ENCODE measurements at places on chromosomes 1 and 21.

GRCh38 chr1:197771386-197771785 is 3.9 kb downstream of the DENND1B start:
- DNase-seq: no peak

GRCh38 chr1:42186152-42186551 is 21.6 kb upstream of the GUCA2A start:
- peak; percentile 57 for DNase-seq

DNA sequence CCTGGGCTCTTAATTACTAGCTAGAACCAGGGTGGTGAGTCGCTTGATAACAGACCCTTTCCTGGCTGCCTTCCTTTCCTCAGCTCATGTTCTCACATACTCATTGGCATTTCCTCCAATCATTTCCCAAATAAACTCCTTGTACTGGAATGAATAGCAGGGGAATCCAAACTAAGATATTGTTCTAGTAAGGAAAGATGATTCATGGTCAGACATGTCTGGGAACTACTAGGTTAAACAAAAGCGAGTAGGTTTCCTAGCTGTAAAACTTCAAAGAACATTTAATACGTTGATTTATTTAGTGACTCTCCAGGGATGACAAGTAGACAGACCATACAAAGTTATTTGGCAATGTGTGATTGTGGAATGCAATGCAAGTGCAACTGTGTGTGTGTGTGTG is 121.2 kb upstream of the KCNJ6 start:
- no peak for DNase-seq

DNA sequence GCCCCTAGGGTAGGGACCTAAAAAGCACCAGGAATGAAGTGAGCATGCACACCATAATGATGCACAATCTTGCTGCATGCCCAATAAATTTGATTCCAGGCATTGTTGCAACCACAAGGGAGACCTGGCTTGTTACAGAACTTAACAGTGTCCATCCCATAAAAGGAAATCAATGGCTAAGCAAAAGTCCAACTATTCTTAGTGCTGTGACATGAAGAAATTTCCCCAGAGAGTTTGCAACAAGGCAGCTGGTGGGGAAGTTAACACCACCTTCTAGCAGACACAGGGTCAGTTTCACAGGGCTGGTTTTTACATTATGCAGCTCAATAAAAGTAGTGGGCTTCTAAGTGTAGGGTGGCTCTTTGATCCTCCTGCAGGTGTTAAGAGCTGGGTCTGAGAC is 221.1 kb downstream of the KCNJ6 start:
- DNase-seq: no peak

- DNase-seq: peak; percentile 72
Measured at GRCh38 chr1:169928438-169929209, 34.9 kb upstream of the SCYL3 start.

DNA sequence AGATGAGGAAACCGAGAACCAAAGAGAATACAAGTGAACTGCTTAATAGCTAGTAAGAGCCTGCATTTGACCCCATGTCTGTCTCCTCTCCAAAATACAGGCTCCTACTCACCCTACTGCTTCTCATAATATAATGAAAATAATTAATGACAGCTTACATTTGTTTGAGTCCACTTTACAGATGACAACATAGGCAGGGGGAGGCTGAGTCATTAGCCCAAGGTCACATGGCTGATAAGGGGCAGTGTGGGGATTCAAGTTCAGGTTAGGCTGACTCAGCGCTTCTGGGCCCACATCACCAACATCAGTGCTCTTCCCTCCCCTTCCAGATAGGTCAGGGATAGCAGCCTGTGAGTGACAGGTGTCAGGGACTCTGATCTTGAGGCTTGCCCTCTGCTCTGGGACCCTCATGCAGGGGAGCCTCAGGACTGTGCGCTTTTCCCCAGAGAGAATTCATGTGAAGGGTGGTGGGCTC is 16.2 kb downstream of the AZIN2 start:
- peak; percentile 65 for DNase-seq

GRCh38 chr1:58727364-58727763 is 27.5 kb upstream of the MYSM1 start:
- peak; percentile 89 for DNase-seq

DNA sequence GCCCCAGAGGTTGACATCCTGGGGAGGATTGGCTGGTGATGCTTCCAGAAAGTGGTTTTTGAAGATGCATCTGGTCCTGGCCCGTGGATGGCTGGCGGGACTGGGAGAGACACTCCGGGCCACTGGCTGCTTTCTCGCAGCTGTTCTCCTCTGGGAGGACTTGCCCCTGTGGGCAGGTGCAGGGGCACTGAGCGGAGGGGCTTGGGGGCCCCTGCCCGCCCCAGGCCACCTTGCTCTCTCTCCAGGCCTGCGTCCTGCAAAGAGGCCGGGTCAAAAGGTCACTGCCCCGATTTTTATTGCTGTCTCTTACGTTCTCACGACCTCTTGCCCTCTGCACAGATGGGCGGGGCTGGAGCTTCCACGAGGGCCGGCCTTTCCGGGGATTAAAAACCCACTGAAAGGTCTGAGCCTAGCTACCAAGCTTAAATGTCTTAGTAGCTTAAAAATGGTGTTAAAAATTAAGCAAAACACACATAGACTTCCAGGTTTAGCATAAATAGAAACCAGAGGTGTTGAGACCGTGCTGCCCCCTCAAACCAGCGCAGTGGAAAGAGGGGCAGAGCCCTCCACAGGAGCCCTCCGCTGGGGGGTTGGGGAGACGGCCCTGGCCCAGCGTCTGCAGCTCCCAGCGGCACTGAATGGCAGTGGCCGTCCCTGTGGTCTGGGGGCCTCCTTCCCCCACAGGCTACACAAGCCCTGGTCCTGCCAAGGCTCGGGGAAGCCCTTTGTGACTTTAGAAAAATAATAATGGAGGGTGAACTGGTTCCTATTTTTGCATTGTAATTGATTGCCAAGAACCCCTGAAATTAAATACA is 43.9 kb downstream of the SKI start:
- no peak for DNase-seq

- peak; percentile 65 for DNase-seq
Measured at GRCh38 chr1:93437976-93438605, 9.8 kb upstream of the FNBP1L start.

GRCh38 chr1:13799502-13800283 is 99.7 kb downstream of the PRDM2 start:
- no peak for DNase-seq

- no peak for DNase-seq
Measured at GRCh38 chr1:19062258-19063029, 106.0 kb upstream of the IFFO2 start.

- no peak for DNase-seq
Measured at GRCh38 chr1:214928574-214928973, 154.0 kb upstream of the KCNK2 start.

DNA sequence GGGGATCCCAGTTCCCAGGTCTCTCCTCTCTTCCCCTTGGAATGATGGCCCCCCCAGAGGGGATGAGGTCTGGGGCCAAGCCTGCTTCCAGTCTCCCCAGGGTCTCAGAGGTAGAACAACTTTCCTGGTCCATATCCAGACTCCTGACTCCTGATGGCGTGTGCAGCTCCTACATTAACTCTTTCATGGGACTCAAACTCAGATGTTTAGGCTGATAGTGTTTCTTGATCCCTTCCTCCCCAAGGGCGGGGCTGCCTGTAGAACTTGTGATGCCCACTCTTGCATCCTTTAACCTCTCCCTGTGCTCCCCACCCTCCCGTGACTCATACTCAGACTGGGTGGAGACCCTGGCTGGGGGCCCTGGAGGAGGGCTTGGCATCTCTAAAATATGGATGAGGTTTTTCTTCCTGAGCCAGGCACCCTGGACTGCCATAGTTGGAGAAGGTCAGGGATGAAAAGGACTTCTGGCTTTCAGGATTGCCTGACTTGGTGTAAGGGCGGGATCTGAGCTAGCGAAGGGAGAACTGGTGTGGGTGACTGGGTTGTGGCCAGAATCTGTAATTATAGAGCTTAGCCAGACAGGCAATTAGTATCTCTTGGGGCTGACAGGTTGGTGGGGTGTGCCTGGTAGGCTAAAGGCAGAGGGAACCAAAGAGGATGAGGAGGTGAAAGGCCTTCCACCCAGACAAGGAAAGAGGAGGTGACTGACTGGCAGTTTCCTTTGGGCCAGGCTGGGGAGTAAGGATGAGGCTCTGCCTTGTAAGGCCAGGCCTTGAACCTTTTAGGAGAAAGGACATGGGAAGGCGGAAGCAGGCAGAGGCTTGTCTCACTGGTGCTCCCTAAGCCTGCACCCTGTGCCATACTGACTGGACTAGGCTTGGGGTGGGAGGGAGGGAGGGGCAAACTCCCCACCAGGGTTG is 1.5 kb downstream of the ATP8B2 start:
- peak; percentile 64 for DNase-seq

DNA sequence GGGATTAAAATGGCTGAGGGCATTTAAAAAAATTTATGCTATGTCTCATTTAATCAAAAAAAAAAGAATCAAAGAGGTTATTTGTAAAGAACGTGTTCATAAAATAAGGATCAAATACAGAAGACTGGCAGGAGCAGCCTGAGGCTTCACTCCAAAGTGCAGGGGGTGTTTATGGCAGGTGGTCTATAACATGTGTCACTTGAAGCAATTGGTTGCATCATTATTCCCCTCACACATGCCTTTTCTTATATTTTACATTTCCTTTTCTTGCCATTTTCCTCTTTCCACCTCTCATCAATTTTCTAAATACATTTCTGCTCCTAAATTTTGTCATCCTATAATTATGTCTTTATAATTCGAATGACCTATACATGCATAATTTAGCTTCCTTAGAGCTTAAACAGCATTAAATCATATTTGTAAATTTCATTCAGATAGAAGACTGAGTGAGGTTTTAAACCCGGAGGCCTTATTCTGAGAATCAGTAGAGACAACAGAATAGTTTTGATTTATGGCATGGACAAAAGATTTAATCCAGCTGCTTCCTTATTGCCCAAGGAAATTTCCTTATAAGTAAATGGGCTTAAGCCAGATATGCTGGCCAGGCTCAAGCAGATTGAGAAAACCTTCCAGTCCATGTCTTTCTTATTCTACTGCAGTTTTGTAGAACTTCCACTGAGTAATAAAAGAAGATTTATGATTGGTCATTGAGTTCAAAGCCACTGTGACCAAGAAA is 322.8 kb downstream of the TGFB2 start:
- DNase-seq: no peak

DNA sequence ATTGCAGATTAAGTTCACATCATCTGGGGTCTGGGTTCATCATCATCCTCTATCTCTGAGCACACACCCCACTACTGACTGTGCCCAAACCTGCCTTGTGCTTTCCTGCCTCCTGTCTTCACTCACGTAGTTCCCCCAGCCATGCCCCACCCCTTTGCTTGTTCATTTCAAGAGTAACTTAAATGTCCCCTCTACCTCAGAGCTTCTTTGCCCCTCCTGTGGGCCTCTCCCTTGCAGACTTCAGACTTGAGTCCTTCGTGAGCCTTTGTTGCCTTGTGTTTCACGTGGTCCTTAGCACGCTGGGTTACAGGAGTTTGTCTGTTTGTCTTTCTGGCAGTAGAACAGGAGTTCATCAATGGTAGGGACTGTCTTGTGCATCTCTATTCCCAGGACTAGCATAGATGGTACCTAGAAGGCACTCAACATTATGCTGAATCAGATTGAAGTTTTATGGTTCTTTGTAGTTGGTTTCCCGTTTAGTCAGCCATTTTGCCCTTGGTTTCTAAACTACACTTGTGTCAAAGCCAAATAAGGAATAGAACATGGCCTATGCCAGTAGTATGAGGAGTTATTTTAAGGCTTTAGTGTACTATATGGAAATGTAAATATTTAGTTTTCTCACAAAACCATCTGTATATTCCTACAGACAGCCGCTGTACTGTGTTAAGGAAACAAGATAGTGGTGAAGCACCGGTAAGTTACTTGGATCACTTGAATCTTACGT is 86.2 kb downstream of the TTC3 start:
- DNase-seq: peak; percentile 76

DNA sequence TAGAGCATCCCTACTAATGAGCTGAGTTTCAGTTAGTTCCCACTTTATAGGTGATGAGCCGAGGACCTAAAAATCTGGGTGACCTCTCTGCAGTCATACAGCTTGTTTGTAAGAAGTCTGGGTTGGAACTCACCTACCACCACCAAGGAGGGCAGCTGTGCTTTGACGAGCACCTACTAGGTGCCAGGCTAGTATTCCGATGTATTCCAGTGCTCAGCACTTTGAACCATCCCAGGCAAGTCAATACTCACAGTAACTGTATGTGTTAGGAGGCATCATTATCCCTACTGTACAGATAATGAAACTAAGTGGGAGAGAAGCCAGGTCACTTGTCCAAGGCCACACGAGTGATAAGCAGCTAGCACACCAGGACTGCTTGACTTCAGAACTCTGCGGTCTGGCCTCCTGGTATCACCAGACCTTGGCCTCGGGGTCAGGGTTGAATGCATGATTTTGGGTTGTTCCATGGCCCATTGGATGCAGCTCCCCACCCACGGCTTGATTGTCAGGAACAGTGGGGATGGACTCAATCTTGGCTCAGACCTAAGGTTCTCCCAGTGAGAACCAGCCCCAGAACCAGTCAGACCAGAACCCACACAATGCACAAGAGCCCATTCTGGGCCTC is 20.7 kb downstream of the ECE1 start:
- DNase-seq: no peak

DNA sequence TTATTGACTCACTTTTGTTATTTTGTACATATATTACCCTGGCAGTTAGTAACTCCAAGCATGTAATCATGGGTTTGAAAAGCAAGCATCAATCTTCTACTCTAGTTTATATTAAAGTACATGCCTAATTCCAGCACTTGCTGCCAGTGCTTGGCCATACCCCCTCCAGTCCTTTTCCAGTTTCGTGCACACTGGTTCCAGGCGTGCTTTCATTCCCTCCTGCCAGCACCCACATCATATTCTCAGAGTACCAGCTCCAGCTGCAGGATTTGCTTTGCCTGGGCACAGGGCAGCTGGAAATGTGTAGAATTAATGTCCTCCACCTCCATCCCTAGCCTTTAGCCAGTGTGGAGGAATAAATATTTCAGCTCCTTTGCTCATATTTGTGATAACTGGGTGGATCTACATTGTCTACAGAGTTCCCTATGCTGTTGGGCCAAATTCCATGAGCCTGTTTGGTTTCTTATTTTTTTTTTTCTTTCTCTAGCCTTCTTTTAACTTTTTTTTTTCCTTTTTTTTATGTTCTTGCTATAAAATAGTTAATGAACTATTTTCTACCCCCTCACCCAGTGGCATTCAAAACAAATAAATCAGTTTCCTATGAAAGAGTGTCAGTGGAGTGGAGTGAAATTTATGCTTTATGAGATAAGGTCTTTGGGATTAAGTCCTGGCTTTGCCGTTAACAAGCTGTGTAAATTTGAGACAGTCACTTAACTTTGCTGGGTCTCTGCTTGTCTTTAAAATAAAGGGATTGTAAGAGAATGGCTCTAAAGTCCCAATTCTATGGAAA is 2.6 kb upstream of the GNG12 start:
- DNase-seq: no peak

- DNase-seq: no peak
Measured at GRCh38 chr1:119321666-119322419, 46.7 kb upstream of the HAO2 start.

GRCh38 chr1:59242370-59242769 is 54.5 kb upstream of the FGGY start:
- DNase-seq: no peak

- DNase-seq: no peak
Measured at GRCh38 chr21:45260191-45260825, 27.4 kb downstream of the POFUT2 start.

- no peak for DNase-seq
Measured at GRCh38 chr1:165917166-165917565, 89.8 kb downstream of the UCK2 start.

All from IMR-90 (cell line).